CD4-positive, alpha-beta T cell (primary cell): ENCODE measurements at places on chromosomes 6 and 20.
A peak's percentile ranks its signal among the peaks of the same experiment; 100 is the strongest.

DNA sequence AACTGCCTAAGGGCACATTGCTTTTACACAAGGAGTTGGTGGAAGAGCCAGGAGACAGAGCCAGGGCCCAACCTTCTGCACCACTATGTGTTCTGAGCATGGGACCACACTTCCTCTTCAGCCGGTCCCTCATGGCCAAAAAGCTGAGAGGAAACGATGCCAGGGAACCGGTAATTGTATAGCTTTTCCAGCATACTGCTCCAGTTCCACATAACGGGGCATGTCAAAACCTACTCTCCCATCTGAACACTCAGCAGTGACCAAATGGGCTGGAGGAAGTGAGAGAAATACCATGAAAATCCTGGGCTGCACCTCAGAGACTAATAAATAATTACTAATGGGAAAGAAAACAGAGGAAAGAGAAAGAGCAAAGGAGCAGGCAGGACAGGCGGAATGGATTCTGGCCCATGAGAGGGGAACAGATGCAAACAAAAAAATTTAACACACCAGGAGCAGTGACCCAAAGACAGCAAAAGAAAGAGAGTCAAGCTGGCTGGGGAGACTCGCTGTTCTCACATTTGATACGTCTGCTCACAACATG lies 52.0 kb upstream of the BMP2 start:
- no peak for DNase-seq

DNA sequence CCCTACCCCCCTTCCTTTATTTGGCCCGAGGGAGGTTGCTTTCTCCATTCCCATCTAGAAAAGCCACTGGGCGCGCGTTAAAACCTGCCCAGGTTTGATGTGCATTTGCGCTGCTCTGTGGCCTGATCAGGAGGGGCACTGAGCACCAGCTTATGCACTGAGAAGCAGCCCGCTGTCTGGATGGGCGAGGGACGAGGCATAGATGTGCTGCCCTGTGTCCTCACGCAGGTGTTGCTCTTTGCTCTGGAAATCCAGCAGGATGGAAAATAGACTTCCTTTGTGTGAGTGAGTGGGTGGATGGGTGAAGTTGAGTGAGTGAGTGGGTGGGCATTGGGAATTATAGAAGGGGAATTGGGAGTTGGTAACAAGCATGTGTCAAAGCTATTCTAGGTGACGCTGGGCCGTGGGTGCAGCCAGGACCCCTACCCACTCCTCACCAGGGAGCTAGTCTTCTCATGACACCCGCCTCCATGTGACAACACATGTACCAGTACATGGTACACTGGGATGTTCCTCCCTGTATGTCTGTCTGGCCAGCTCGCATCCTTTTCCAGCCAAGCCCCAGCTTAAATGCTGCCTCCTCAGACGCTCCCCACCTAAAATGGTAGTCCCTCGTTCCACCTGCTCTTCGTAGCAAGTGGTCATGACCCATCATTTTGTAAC lies 162.6 kb downstream of the DTNBP1 start:
- DNase-seq = no peak

DNA sequence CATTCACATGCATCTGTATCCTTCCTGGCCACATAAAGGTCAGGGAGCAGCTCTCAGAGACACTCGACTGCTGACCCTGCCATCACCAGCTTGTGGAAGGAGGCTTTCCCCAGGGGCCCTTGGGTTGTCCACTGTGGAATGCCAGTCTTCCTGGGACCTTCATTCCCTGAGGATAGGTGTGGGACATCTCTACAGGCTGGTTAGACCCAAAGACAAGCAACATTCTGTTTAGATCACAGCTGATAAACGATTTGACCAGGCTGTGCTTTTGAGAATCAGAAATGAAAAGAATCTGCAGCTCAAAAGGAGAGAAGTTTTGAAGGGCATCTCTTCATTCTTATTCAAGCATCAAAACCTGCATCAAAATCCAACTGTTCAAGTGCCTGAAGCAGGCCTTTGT lies 18.2 kb upstream of the SH3BGRL2 start:
- DNase-seq = no peak

DNA sequence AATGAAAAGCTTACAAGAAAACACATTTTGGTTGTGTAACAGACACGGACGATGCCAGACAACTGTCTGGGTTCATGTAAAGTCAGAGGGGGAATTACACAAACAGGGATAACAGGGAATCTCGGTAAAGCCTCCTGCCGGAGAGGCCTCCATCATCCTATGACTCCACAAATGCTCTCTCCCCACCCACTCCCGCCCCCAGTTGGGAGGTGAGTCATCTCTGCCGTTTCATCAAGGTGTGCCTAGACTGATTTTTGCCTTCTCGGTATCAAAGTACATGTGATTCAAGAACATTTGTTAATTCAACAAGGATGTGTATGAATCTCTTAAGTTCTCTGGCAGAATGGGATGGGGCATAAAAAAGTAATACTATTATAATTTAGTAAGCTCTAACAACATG lies 304.9 kb upstream of the PRDM1 start:
- DNase-seq = peak; percentile 50

- DNase-seq = no peak
Observed at GRCh38 chr6:22237526-22237925, 59.3 kb downstream of the PRL start.

- no peak for DNase-seq
Observed at GRCh38 chr6:16928387-16928786, 167.1 kb upstream of the ATXN1 start.

GRCh38 chr20:17438436-17439039 lies 92.6 kb downstream of the BFSP1 start:
- no peak for DNase-seq

DNA sequence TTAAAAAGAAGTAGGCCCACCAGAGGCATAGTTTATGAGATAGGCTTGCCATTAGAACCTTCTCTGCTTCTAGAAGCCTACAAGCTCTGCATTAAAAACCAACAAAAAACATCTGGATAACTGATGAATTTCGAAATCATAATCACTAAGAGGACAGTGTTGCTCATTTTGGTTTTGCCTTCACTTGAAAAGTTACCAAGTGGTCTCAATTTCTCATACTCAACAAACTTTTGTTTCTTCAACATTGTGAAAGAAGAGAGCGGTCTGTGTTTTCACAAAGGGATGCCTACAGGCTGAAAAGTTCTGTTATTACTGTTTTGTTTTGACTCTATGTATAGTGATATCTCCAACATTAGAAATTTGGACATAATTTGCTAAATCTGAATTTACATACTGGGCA lies 98.9 kb downstream of the PDSS2 start:
- DNase-seq = no peak

DNA sequence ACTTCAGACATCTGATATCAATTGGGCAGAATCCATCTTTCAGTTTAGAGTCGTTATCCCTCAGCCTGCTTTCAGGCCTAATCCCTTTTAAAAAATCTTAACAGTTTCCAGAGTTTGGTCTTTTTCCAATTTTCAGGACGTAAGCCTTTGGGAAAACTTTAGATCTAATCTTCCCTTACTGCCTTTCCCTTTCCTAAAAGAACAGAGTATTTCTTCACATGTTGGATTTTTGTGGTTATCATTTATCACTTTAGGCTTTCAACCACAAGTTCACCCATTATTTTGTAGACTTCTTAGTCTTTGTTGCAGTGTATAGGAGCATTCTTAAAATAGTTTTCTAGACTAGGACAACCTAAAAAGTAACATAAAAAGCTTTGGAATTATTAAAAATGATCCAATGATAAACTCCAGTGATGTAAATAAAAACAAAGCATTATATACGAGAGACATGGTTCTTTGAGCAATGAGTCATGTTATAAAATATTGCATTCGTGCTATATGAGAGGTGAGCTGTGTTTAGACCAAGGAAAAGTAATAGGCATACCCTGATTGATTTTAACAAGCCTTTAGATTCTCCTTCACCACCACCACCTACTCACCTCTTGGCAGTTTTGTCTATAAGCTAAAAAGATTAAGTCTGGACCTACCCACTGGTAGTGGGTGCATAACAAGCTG lies 90.4 kb upstream of the MCHR2 start:
- no peak for DNase-seq

DNA sequence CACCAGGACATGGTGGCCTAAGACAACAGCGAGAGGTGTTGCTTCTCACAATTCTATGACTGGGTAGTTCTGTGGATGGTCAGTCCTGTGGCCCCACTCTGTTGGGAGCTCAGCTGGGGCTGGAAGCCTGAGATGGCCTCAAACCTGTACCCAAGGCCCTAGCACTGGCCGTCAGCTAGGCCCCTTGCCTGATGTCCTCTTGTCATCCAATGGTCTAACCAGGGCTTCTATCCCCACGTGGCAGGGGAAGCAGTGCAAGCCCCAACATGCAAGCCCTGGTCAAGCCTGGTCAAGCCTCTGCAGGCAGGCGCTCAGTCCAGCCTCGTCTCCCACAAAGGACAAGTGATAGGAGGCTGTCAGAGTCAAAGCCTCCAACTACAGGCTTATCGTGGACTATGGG lies 196.5 kb upstream of the CST7 start:
- no peak for DNase-seq

DNA sequence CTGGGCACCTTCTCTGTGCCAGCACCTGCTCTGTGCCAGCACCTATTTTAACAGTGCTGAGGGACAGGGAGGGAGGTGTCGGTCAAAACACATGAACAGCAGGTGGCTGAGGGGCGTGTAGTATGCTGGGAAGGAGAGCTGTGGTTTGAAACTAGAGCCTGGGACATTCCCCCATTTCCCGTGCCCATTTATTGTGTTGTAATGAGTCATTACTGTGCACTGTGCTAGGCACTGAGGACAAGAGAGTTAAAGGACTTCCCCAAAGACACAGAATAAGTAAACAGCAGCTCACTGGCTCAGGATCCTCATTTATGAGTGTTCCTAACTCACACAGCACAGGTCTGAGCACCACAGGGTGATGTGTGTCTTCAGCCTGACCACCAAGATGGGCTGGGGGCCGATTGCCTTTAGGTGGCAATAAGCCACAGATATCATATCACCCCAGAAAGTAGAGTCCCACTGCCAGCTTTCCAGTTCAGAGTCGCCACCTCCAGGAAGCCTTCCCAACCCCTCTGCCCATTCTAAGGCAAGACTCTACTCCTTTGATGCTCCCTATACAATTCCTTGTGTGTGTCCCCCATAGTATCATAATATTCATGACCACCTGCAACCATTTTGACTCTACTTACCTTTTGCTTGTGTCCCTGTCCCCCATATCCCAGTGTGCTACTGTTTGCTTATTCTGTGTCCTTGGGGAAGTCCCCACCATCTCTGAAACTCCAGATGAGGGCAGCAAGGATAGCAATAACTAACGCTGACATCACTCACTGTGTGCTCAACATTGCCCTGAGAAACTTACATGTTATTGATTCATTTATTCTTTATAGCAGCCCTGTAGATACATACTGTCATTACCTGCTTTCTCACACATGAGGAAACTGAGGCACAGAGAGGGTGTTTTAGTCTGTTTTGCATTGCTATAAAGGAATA lies 87.3 kb downstream of the TOX2 start:
- no peak for DNase-seq

DNA sequence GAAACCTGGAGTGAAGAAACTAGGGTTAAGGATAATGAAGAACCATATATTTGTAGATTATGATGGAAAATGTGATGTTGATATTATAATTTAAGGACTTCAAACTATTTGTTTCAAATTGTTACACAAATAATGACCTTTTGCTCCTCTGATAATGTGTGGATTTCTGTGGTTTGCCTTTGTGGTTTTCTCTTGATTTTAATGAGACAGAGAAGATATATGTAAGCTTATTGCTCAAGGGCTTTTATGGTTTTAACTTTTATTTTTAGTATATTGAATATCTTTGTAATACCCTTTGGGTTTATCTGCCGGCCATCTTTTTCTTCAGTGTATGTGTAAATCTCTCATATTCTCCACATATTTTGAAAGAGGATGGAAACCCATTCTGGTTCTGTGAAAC lies 362.3 kb downstream of the RIMS1 start:
- DNase-seq = no peak

- no peak for DNase-seq
Observed at GRCh38 chr6:11654876-11655275, 117.3 kb downstream of the TMEM170B start.

DNA sequence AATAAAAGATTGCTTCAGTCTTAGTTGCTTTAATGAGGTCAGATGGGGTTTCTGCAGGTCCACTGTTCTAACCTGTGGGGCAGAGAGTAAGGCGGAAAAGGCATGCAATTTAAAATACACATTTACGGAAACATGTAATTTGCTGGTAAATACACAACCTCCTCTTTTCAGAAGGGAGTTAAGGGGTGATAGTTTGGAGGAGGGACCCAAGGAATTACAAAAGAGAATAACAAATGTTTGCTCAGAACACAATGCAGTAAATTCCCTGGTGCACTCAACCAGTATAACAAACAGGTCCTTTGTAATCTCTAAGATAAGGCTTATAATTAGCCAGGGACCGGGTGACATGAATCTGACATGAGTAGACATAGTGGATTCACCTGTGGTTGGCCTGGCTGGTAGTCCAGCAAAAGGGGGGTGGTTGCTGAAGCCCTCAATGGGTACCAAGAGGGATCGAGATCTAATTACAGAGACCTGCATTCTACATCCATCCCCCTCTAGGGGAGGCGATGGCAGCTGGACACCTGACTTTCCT lies 295.1 kb downstream of the PHACTR1 start:
- DNase-seq = no peak

DNA sequence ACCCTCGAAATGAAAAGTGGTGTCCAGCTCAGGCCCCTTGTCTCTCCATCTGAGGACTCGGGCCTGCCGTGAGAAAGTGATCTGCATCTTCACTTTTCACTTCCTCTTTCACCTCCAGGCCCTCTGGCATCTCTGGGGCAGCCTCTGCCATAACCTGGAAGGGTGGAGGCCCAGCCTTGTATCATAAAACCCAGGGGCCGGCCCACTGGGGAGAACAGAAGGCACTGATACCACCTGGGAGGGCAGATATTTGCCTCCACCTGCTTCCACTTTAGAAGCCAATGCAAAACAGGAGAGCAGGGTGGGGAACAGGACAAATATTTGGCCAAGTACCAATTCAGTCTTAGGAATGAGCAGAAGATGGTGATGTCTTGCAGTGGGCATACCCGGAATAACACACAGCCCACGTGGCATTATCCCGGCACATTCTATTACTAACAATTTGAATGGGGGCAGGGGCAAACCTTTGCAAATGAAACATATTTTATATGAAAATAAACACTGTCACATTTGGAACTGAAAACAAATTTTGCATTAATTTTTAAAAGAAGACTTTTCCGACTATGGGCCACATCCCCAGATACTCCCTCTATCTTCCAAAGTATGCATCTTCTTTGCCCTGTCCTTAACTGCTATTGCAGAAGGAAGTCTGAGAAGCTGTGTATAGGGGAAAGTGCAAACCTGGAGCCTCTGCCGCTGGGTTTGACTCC lies 69.2 kb upstream of the TBC1D7 start:
- no peak for DNase-seq

DNA sequence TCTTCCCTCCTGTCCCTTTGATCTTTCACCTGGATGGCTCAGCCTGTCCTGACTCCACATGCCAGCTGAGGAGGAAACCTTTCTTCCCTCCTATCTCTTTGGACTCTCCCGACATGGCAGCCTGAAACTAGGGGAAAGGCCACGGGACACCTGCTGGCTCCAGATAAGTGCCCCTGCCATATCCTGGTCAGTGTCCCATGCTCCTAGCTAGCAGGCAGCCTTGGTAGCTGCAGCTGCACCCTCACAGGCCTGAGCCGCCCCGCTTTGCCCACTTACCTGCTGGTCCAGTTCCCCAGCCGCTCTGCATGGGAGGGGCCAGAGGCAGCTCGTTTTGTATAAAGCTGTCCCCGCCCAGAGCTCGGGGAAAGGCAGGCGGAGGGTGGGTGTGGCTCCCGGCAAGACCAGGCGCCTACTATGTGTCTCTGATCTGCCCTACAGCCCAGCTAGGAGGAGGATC lies 7.4 kb upstream of the SLC52A3 start:
- DNase-seq = no peak
